Left forelimb (tissue), 1 donor: ENCODE measurements at places on chromosomes 13 and 19.

DNA sequence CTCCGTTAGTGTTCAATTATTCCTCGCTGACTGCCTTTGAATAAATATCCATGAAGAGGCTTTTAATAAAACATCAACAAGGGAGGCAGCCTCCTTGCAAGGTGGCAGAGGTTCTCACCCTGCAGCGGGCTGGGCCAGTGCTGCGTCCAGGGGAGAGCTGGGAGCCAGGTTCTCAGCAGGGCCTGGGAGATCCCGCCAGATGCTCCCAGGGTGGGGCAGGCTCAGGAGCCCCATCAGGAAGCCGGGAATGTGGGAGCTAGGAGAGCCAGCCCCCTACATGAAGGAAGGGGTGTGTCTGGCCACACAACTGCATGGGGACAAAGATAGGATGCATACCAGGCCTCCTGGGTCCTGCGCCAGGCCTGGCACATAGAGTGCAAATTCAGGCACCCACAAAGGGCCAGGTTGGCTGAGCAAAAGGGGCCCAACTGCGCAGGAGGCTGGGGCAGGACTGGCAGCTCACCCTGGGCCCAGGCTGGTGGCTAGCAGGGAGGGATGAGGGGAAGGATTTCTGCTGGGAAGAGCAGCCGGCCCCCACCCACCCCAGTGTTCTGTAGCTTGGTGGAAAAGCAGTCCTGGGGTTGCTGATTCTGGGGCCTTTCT, 22.8 kb downstream of the VSTM2B start:
- no peak for DNase-seq

DNA sequence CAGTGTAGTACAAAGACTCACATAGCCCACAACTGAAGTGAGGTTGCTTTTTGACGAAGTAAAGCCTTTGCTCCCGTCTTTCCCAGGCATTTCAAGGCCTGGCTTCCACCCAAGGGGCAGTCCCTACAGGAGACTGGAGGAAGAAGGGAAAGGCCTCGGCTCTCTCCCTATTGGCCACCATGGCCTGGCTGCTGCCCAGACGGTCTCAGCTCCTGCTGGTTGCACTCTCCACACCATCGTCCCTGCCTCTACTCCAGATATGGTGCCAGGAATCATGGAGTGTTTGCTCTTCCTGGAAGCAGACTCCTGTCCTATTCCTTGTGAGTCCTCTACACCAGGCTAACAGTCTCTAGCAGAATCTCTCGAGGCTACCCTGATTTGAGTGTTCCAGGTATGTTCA, 124.1 kb upstream of the UQCRFS1 start:
- DNase-seq: peak; percentile 12

GRCh38 chr19:55248704-55249103, 10.1 kb downstream of the PPP6R1 start:
- no peak for DNase-seq

DNA sequence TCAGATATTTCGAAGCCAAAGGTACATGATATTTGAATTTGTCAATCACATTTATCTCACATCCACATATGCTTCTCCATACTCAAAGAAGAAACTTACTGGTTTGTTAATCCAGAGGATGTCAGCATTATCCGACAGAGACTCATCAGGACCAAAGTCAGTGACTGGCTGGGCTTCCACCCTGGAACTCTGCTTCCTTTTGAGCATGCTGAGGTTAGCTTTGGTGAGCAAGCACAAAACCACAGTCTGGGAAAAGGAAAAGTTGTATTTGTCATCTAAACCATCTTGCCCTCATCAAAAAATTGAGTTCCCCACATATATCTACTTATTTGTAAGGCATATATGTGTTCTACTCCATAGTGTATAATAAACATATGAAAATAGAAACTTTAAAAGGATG, 17.4 kb downstream of the NALCN start:
- no peak for DNase-seq

DNA sequence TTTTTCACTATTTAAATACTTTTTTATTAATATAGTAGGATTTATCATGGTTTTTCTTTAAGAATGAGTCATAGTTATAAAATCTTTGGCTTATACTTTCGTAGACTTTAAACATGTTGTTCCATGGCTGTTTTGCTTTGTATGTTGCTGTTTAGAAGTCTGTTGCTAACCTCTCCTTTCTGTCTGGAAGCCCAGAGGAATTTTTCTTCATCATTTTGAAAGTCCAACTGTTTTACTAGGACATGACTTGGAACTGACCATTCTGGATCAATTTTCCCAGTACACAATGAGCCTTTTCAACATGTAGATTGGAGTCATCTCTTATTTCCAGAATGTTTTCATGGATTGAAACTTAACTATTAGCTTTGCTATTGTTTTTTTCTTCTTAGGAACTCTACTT, 7.9 kb downstream of the CAB39L start:
- DNase-seq: no peak

- DNase-seq: no peak
Observed at GRCh38 chr19:5507065-5507909, 52.1 kb downstream of the ZNRF4 start.

DNA sequence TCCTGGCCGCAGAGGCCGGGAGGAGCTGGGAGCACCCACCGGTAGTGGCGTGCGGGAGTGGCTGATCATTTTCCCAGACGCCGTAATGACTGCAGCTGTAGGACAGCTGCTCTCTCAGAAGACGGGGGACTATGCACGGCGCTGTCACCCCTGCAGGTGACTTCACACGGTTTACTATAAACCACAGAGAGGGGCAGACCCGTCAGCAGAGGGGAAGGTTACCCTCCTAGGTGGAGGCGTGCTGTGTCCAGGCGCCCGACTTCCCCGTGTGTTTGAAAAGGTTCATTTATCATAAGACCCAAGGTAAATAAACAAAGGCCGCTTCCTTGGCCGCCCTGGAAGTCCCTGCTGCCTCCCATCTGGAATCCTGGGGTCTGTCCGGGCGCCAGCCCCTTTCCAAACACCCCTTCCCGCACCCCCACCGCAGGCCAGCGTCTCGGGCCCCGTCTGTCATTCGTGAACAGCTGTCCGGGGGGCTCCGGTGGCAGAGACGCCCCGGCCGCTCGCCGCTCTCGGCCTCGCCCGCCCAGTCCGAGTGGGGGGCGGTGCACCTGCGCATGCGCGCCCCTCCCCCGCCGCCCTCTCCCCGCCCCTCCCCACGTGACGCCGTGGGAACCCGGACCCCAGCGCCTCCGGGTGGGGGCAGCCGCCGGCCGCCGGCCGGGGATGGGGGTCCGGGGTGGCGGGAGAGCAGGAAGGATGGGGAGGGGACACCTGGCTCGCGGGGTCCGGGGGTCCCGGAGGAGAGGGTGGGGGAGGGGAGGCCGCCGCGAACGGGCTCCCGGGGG, 915 bp downstream of the SHC2 start:
- peak; percentile 89 for DNase-seq

DNA sequence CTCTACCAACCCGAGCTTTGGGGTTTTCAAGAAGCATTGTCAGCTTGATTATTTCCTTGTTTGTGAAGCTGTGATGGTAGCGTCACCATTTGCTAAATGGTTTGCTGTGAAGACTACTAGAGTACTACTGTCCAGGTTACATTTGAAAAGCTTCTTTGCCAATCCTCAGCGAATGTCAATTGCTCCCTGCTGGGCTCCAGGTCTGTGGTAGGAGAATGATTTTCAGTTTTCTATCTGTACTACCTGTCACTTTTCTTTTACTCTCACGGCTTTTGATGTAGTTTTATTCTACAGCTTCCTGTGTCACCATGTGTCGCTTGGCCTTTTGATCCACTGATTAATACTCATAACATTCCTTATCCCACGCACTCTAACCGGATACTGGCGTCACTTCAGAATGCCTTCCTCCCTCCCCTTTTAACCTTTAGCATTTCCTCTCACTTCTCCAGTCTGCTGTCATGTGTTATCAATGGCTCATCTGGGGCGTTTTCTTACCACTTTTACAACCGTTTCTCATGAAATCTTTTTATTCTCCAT, 7.5 kb upstream of the GPR183 start:
- DNase-seq: no peak

DNA sequence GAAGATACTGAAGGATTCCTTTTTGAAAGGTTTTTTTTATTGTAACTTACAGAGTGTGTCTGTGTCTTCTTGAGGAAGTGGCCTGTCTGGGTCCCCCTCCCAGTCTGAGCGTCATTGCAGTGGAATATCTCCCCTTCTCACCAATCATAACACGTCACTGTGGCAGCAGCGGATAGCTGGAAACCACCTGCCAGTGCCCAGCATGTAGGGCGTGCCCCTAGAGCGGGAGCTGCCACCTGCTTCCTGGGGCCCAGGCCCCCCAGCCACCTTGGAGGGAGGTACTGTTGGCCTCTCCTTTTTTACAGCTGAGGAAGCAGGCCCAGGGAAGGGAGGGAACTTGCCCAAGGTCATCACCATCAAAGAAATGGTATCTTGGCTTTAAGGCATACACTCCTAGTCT, 4.6 kb upstream of the DNM2 start:
- no peak for DNase-seq

- no peak for DNase-seq
Observed at GRCh38 chr19:42057846-42058245, 12.2 kb downstream of the GRIK5 start.

- no peak for DNase-seq
Observed at GRCh38 chr19:37997911-37998344, 90.9 kb downstream of the SIPA1L3 start.

- no peak for DNase-seq
Observed at GRCh38 chr19:43643326-43643725, 3.7 kb upstream of the CADM4 start.

DNA sequence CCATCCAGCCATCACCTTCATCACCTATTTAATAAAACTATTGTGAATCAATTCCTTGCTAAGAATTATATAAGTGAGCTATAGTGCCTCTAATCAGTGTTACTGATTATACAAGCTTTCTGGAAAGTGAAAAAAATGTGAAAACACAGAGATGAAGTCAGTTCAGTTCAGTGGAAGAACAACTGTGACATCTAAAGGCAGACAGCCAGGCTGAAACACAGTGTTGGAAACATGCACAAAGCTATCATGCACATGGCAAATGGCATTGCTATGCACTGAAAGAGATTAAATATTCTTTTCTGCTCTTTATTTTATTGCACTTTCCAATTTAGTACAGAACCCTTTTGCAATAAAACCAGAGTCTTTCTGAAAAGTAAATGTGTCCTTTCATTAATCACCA, 294.0 kb downstream of the RBM26 start:
- no peak for DNase-seq

- DNase-seq: no peak
Observed at GRCh38 chr13:46213242-46213641, 1.5 kb downstream of the LRRC63 start.

GRCh38 chr13:112249644-112250610, 126.2 kb upstream of the SPACA7 start:
- peak; percentile 44 for DNase-seq

DNA sequence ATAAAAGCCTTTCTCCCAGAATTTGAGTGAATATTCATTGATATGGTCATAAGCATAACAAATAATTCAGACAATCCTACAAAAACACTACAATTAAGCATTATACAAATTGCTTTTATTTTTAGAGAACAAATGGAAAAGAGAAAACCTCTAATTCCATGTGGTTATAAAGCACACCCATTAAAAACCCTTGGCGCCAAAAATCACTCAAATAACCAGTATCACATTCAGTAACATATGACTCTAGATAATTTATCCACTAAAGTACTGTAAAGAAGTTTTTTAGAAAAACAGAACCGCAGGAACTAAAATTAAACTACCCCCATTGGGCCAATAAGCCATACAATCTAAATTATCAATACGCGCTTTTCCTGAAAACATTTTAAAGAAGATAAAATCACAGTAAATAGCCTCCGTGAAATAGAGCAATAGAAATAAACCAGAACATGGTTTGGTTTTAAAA, 569 bp downstream of the LCP1 start:
- DNase-seq: no peak

GRCh38 chr19:30068528-30069395, 126.7 kb downstream of the URI1 start:
- DNase-seq: peak; percentile 34

DNA sequence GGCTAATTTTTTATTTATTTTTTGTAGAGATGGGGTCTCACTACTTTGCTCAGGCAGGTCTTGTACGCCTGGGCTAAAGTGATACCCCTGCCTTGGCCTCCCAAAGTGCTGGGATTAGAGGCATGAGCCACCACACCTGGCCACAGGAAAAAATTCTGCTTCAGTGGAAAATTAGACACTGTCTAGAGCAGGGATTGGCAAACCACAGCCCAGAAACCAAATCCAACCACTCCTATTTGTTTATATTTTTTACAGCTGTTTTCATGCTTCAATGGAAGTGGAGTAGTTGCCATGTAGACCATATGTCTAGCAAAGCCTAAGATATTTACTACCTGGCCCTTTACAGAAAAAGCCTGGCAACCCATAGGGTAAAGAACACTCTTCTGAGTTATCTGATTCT, 123.7 kb upstream of the MRI1 start:
- no peak for DNase-seq

DNA sequence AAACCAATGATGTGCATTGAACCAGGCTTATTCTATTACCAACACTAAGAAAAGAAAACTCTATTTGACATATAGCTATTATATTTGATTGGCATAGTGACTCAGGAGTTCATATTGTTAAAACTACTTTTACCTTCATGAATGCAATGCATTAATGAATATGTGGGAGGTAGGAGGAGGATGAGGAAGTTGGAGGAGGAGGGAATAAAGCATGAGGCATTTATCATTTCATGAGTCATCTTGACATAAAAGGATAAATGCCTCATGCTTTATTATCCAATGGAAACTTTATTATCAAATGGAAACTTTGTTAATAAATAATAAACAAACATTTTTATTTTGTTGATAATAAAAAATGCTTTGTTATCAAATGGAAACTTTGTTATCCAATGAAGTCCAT, 116.5 kb downstream of the SPRY2 start:
- DNase-seq: no peak

DNA sequence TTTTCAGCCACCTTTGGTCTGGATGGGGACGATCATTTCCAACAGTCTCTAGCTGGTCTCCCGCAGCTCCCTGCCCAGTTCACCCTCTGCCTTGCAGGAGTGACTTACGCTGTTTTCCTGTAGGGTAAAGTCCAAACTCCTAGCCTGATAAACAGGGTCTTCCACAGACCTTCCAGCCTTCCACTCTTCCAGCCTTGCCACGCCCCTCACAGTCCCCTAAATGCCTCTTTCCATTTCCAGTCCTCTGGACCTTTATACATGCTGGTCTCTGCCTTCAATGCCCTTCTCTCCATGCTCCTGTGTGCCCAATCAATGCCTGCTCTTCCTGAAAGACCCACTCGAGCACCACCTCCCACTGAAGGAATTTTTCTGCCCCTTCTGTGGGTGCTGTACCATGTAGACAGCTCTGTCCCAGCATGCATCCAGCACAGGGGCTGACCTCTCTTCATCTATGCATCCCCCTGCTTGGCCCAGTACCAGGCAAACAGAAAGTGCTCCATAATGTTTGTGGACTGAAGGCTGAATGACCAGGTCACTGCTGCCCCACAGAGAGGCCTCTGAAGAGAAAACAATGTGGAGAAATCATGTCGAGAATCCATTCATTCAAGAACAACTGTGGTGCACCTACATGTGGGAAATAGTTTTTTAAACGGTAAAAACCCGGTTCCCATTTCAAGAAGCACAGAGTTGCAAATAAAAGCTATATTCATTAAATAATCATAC, 4.6 kb downstream of the ATP7B start:
- DNase-seq: no peak

GRCh38 chr13:76697288-76697687, 188.9 kb downstream of the KCTD12 start:
- DNase-seq: no peak
